ENCODE measurements at places on chromosomes 5 and 9.

DNA sequence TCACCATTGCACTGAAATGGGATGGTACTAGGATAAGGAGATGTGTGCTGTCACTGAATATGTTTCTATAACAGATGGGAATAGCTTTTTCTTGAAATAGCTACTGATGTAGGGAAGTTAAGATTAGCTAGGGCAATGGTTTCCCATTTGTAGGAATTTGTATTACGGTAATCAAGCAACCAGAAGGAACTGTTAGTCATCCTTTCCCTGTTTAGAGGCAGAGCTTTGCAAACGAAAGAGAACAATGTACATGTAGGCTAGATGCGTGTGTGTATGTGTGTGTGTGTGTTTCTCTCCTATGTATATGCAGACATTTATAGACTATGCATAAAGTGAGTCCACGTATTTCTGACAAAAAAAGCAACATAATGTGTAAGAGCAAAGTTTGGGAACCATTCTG lies 171.9 kb upstream of the GRIA1 start:
- DNase-seq: no peak

DNA sequence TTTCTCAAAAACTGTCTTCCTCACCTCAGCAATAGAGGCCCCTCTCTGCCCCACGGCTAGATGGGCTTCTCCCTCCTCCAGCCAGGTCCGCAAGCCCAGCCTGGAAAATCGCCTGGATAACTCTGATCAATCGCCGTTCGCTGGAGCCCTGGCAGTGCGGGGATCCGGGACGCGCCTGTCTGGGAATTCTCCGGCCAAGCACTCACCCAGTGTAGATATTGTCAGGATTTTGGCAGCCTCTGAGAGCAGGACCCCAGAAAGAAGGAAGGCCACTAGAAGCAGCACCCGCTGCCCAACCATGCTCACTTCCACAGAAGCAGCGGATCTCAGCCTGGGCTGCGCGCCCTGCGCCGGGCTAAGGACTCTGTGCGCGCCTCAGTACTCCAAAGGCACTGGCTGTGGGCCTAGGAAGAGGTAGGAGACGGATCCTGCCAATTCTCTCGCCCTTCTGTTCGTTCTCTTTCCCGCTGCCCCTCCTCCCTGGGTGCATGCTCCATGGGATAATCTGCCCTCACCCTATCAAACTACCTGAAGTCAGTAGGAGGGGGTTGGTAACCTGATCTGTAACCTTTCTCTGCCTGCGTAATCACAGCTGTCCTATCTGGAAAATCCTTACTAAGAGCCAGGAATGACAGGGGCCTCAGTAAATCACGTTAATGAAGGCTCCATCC lies at the start of gene UGT3A1:
Gene UGT3A1, minus strand, starts transcription at position 450 of the 671 bp plus-strand sequence. Its CDS starts 150 bp downstream, at position 300.
- no peak for DNase-seq

GRCh38 chr9:1550636-1551035 lies 464.5 kb upstream of the SMARCA2 start:
- DNase-seq: no peak

DNA sequence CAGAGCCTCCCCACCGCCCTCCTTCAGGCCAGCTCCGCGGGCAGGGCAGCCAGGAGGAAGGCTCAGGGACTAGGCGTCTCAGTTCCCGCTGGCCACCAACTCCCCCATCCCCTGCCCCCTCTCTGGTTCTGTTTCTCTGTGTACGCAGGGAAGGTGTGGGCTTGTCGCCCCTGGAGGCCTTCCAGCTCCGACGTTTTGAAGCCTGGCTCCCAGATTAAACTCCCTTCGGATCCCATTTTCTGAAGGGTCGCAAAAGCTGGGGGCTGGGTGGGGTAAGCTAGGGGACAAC lies 346 bp downstream of the ATOX1 start:
- DNase-seq: no peak

- DNase-seq: no peak
These were observed 27.0 kb upstream of the PDCD1LG2 start for GRCh38 chr9:5483306-5483705.

DNA sequence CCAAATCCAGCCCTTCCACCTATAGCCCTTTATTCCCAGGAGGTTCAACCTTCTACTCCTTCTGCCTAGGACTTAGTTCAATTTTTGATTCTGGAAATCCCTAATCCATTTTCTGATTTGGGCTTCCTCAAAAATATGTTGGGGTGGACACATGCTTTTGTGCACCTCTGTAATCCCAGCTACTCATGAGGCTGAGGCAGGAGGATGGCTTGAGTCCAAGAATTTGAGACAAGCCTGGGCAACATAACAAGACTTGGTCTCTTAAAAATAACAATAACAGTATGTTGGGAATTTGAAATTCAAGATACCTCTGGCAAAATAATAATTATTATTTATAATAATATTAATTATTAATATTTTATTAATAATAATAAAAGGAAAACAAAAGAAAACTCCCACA lies 188.7 kb upstream of the TLE4 start:
- DNase-seq: no peak

- DNase-seq: no peak
These were observed 47.1 kb upstream of the NEK6 start for GRCh38 chr9:124210697-124211096.

- DNase-seq: no peak
These were observed 427.3 kb downstream of the PDE4D start for GRCh38 chr5:59466271-59466670.

- DNase-seq: peak; percentile 75
These were observed 599 bp downstream of the MLLT3 start for GRCh38 chr9:20621471-20622329.

DNA sequence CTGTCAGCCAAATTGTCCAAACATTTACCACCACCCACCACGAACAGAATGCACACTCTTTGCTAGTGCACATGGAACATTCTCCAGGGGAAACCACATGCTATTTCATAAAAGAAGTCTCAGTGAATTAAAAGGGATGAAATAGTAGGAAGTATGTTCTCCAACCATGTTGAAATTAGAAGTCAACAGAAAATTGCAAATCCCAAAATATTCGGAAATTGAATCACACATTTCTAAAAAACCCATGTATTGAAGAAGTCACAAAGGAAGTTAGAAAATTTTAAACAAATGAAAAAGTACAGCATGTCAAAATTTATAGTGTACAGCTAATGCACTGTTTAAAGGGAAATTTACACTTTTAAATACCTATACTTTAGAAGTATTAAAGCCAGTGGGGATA lies 50.8 kb downstream of the TGFBR1 start:
- no peak for DNase-seq

DNA sequence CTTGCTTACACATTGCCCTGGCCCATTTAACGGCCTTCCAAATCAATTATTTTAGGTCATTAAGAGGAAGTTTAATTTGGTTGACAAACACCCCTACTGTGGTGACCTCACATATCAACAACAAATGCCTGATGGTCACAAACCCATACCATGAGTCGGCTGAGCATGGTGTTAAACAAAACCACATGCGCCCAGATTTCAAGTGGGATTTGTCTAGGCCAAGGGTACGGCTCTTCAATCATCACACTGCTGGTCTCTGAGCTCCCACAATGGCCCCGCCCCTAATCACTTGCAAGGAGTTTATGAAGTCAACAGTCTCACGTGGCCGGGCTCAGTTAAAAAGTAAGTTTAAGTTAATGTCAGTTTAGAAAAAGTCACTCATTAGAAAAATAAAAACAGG lies 243.8 kb downstream of the CRB2 start:
- DNase-seq: no peak

DNA sequence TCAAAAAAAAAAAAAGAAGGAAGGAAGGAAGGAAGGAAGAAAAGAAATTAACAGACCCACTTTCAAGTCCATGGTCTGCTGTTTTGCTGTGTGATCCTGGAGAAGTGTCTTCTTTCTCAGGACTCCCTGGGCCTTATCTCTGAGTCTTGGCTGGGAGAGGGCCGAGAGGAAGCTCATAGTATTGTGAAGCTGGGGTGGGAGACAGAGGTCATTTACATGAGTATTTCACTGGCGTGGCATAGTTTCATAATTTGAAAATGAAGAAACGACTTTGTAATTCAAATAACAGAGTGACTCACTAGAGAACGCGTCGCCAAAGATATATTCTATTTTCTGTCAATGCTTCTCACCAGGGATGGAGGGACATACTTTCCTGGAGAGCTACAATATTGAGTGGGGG lies 2.4 kb upstream of the C9orf50 start:
- DNase-seq: no peak

GRCh38 chr5:145743396-145744061 lies 91.6 kb downstream of the PRELID2 start:
- DNase-seq: no peak

DNA sequence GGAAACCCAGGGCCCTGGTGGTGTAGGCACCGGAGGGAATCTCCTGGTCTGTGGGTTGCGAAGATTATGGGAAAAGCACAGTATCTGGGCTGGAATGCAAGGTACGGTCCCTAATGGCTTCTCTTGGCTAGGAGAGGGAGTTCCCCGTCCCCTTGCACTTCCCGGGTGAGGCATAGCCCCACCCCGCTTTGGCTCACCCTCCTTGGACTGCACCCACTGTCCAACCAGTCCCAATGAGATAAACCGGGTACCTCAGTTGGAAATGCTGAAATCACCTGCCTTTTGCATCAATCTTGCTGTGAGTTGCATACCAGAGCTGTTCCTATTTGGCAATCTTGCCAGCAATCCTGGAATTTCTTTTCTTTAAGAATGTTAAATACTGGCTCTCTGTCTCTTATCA lies 1429.1 kb downstream of the MAT2B start:
- no peak for DNase-seq

GRCh38 chr5:37657046-37657445 lies 182.8 kb downstream of the GDNF start:
- no peak for DNase-seq

DNA sequence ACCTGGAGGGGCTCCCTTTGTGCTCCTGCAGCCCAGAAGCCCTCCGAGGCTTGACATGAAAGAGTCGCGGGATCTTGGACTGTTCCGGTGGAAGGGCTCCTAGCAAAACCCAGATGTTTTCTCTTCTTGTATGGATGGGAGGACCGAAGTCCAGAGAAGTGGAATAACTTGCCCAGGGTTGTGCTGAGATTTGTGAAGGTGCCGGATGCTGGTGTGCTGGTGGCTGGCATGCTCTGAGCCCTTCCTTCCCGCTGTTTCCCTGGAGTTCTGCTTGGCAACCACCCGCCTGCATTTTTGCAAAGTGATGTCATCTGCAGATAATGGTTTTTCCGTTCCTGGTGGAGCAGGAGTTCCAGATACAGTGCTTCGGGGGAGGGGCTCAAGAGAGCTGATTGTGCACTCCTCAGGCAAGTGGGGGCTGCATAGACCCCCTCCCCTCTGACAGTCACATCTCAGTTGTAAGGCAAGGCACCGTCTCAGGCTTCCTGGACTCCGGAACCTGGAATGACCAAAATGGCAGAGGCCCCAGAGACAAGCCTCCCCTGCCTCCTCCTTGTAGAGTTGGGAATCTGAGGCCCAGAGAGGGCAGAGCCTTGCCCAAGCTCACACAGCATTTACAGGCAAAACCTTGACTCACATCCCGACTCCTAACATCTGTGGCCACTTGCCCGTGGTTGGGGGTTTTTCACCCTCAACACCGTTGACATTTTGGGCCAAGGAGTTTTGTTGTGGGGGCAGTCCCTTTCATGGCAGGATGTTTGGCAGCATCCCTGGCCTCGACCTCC lies 157.0 kb downstream of the RGS3 start:
- DNase-seq: peak; percentile 39

All from NCI-H748 treated with DMSO at 0.1 percent for 48 hours (cell line).